Mesenteric fat pad (tissue), 1 donor: ENCODE measurements at places on chromosomes 5 and 9.

DNA sequence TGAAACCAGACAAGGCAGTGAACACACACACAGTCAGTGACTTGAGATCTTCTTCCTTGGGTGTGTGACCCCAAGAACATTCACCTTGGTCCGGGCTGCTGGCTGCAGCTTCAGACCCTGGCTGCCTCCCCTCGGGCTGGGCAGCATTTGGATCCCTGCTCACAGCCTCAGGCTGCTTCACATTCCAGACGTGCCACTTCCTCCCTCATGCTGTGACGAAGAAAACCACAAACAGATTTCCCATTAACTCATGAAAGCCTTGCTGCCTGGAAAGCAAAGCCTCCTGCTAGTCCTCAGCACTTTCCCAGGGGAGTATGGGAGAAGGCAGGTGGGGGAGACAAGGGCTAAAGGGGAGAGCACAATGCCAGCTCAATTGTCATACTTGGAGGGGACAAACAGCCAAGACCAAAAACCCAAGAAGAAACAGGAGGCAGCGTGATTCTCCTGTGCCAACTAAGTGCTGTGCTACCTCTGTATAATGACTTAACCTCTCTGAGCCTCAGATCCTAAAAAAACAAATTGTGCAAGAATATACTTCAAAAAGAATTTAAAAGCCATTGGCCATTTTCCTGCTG is 594.6 kb upstream of the BRINP1 start:
- DNase-seq, result no peak

- DNase-seq, result no peak
These were observed 446.4 kb downstream of the RASEF start for GRCh38 chr9:82616545-82616944.

DNA sequence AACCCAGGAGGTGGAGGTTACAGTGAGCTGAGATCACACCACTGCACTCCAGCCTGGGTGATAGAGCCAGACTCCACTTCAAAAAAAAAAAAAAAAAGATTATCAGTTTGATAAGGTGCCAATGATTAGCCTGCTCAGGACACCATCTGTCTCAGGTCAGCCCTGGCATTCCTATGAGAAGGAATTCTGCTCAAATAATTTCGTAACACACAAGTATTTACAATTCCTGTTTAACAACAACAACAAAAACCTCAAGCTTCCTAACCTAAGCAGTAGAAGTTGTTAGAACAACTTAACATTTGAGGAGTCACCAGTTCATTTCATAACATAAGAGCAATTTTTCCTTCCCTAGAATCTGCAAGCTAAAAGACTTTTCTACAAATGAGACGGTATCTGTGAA is 85.0 kb downstream of the LHFPL2 start:
- DNase-seq, result no peak

DNA sequence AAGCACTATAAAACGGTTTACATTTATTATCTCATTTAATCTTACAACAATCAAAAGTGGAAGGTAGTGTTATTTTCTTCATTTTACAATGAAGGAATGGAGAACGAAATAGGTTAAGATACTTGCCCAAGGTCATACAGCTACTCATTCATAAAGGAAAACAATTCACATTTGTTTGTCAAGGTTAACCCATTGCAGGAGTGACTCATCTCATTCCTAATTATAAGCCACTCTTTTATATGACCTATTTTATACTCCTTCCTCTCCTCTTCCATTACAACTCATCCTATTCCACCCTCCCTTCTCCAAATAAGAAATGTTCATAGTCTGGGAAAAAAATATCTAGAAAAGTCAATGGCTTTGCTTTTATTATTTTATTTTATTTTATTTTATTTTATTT is 29.6 kb downstream of the CRHBP start:
- no peak for DNase-seq

DNA sequence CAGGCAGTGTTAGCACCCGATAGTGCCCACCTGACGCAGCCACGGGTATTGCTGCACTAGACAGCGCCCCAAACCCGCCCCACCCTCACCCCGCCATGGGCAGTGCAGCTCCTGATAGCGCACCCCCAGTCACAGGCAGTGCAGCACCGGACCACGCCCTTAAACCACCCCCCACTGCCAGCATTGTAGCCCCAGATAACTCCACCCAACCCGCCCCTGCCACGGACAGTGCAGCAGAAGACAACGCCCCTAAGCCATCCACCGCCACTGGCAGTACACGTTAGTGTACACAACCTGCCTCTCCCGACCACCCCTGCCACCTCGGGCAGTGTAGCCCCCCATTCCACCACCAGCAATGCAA is 825 bp upstream of the PCAT7 start:
- no peak for DNase-seq

GRCh38 chr5:6135977-6136376 is 242.4 kb downstream of the MED10 start:
- DNase-seq, result no peak

DNA sequence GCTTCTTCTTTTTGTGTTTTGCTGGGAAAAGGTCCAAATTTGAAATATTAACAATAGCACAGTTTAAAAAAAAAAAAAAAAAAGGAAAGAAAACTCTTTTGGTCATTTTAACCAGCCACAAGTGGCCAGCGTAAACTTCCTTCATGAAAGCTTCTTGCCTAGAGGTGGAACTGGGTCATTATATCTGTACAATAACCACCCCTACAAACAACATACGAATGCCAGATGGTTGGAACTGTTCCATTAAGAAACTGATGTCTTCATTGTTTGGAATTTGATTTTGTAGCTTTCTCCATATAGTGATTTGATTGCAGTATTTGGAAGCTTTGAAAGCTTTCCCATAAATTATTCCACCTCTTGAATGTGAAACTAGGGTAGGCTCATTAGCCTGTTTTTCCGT is 18.3 kb upstream of the LPAR1 start:
- no peak for DNase-seq

DNA sequence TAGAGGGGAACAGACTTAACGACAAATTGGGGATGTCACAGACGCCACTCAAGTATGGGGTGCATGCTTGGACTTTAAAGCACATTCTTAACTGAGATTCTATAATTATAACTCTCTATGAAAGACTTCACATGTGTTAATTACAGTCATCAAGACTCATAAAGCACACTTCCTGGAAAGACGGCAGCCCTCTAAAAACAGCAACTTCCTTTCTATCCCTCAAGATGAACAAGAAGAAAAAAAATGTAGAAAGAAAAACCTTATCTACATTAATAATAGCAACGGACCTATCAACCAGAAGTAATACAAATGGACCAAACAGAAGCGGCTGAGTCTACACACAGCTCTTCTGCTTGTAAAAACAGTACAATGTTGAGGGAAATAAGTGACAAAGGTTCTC is 21.2 kb downstream of the GNAQ start:
- no peak for DNase-seq

GRCh38 chr5:175120412-175120811 is 323.6 kb downstream of the DRD1 start:
- no peak for DNase-seq

DNA sequence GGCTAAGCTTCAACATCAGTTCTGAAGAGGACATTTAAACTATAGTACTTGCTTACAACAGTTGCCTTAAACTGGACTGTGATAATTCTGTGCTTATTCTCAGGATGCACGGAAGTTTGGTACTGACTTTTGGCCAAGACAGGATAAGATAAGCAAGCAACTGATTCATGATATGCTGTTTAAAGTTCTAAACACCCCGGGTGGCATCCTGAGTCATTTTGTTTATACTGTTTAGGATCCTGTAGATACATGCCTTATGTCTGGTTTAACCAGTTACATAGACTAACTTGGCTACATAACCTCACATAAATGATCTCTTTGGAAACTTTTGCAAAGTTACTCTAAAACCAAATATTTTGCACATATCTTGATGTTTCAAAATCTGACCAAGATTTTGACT is 95.9 kb downstream of the CDH9 start:
- no peak for DNase-seq

DNA sequence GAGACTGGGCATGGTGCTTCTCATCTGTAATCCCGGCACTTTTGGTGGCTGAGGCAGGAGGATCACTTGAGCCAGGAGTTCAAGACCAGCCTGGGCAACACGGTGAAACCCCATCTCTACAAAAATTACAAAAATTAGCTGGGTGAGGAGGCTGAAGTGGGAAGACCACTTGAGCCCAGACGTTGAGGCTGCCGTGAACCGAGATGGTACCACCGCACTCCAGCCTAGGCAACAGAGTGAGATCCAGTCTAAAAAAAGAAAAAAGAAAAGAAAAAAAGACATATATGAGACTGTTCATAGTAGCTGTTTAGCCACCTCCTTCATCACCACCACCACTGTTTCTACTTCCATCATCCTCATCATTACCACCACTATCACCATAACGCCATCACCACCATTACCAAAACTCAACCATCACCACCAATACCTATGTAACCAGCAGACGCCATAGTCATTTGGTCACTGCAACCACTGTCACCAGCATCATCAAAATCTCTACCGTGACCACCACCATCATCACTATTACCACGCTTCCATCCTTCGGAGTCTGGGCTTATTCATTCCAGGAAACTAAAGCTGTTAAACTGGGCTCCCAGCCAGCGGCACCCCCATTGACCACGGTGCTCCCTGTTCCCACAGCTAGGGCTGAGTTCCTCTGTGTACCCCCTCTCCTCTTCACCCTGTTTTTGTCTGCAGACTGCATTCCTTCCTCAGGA is 8.4 kb upstream of the KIF12 start:
- DNase-seq, result peak; percentile 55

DNA sequence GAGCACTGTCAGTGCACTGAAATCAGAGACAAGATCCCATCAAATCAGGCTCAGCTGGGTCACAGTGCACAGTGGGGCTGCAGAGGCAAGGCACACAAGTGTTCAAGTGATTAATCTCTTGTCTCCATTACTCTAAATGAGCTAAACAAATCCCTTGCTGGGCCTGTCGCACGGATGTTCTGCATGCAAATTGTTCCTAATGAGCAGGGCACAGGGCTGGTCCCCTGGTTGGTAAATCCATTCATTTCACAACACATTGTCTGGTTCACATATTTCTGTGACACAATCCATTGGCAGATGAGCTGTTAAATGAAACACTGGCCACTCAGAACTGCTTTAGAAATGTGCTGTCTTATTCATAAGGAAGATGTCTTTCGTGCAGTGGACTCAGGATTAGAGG is 167.9 kb upstream of the BRINP1 start:
- DNase-seq, result no peak

GRCh38 chr9:134634667-134635230 is 6.9 kb upstream of the COL5A1 start:
- DNase-seq, result peak; percentile 55

- DNase-seq, result no peak
These were observed 107.1 kb downstream of the OXCT1 start for GRCh38 chr5:41763081-41763480.
